ENCODE measurements at places on chromosomes 3 and 15.

DNA sequence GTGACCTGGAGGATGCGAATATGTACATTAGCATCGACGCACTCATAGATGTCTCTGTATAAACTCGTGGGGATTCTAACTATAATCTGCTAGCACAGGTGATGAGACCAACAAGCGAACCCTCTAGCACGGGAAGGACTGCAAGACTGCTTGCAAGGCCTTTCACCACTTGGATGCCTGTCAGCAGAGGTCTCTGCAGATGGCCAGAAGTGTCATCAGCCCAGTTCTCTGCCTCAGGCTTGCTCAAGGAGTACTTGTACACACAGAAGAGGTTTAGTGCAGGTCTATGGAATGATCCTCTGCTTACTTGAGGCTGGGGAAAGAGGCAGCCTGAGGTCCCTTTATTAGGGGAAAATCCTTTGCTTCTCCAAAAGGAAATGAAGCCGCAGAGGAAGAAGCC is 48.1 kb downstream of the EDEM1 start:
- no peak for DNase-seq

GRCh38 chr3:156253150-156253549 is 132.8 kb downstream of the KCNAB1 start:
- no peak for DNase-seq

GRCh38 chr15:66738116-66738515 is 36.1 kb downstream of the SMAD6 start:
- DNase-seq: no peak

DNA sequence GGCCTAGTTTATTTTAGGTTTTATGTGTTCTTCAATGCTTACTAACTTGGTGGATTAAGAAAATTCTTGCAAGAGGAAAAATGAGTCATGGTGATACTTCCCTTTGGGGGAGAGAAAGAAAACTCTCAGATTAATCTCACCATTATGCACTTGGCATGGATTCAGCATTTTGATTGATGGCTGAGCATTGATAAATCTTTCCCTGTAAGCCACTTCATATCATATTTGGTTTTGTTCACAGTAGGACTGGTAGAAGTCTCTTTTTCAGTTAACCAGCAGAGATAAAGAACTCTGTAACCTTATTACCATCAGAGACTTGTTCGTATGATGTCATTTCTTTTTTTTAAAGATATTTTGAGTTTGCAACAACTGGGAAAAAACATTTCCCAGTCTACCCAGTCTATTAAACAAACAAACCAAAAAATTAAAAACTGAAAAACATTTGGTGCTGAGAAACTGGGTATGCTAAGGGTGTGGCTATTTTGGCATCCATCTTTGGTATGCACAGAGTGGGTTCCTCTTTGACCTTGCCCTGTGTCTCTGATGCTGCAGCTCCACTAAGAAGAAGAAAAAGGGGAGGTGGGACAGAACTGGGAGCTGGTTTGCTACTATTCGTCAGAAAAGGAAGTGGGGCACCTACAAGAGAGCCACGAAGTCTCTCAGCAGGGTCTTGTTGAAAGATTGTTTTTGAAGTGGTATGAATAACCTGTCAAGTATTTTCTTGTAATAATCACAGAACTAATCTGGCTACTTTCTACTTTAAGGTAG is 17.2 kb downstream of the TMOD3 start:
- DNase-seq: no peak

GRCh38 chr3:51668756-51669155 is 2.3 kb upstream of the TEX264 start:
- no peak for DNase-seq

DNA sequence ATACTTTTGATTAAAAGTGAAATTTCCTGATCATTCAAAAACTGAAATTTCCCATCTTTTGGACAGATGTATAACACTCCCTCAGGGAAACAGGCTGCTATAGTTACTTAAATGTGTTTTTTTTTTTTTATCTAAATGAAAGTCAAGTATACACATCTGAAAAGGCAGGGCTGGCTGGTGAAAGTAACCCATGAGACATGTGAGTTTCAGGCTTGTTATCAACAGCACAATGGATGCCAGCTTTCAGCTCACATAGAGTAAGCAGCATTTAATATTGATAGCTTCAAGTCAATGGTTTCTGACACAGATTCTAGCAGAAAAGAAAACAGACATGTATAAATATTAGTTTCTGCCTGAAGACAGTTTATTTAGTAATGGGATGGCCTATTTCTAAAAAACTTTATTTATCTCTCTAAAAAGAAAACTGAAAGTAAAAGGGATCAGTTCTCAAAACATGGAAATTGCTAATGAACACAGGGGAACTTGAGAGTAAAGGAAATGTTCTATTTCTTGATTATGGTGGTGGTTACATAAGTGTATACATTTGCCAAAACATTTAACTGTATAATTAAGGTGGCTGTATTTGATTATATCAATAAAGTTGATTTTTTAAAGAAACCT is 89.7 kb upstream of the CMC1 start:
- no peak for DNase-seq

DNA sequence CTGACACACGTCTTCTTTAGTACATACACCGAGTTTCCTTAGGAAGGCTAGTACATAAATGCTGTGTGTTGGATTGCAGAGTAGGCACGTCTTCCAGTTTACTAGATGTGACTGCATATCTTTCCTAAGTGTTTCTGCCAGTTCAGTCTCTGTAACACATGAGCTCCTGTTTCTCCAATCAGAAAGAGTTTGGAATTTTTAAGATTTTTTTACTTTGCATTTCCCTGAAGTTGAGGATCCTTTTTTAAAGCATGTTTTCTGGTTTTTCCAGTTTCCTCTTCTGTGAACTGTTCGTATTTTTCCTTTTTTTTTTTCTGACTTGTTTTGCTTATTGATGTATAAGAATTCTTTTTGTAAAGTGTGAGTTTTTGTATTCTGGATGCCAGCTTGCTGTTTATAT is 7.5 kb upstream of the POLR2M start:
- DNase-seq: no peak
